ENCODE measurements at places on chromosomes 6 and 20.

GRCh38 chr20:63738687-63739129 is 868 bp upstream of the SLC2A4RG start:
- peak; percentile 31 for DNase-seq

DNA sequence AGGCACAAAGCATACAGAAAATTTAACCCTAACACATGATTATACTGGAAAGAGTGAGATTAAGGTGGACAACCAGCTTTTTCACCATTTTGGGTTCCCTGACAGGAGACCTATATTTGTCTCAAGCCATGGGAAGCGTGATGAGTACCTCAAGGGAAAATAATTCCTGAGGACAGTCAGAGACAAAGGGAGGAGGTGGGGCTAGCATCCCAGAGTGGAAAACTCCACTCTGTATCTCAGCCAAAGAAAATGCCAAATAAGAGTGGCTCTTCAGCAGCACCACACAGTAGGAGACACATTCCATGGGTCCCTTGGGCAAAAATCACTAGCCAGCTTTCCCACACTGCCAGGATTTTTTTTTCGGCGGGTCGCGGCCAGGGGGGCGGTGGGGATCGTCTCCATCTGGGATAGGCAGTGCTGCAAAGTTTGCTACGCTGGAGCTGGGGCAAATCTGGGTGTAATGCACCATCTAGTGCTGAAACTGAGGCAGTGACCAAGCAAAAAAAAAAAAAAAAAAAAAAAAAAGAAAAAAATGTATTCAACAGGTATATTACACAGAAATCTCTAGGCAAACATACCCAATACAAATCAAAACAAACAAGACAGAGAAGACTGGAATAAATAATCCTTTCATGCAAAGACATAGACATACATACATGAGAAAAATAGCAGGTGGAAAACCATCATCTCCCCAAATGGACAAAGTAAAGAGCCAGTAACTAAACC is 77.3 kb upstream of the SLC35F1 start:
- DNase-seq: no peak

GRCh38 chr6:24064106-24064505 is 61.9 kb upstream of the NRSN1 start:
- no peak for DNase-seq

- no peak for DNase-seq
These were observed 77.4 kb downstream of the NDUFAF5 start for GRCh38 chr20:13862245-13862644.

DNA sequence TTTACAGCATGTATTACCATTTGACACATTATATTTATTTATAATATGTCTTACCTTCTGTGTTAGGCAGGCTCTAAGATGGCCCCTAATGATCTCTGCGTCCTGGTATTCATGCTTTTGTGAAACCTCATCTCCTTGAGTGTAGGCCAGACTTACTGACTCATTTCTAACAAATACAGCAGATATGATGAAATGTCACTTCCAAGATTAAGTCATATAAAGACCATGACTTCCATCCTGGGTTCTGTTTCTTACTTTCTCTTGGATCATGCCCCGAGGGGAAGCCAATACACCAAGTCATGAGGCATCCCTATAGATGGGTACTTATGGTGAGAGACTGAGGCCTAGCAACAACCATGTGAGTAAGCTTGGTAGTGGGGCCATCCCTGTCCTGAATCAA is 30.2 kb downstream of the ZHX3 start:
- DNase-seq: no peak

GRCh38 chr20:62825333-62825985 is 8.6 kb downstream of the COL9A3 start:
- DNase-seq: no peak

DNA sequence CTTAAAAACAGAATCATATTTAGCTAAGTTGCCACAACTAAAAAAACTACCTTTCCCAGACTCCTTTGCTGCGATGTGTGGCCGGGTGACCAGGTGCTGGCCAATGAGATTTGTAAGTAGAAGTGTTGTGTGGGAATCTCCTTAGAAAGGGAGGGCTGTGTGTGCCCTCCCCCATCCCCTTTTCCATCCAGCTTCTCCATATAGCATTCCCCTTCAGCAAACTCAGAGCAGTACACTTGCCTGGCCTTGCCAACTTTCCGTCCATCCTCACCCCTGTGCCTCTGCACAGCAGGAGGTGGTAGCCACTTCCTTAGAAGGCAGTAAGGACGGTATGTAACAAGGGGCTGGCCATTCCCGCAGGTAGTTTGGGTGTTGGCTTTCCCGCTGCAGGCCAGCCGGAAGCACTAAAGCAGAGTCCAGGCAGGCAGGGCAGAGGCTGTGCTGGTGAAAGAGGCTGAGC is 22.3 kb upstream of the KCNK16 start:
- no peak for DNase-seq

DNA sequence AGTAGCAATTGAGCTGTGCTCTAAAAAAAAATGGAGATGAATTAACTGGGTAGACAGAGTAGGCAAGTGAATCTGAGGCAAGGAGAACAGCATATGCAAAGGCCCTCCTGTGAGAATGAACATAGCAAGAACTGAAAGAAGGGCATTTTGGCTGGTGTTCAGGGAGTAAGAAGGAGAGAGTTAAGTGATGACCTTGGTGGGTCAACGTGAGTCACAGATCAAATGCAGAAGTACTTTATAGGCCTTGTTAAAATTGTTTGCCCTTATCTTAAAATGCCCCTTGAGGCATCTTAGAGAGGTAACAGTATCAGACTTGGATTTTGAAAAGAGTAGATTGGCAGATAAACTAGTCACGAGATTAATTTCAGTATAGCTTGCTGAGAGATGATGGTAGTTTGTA is 24.5 kb downstream of the NDUFAF5 start:
- DNase-seq: no peak

DNA sequence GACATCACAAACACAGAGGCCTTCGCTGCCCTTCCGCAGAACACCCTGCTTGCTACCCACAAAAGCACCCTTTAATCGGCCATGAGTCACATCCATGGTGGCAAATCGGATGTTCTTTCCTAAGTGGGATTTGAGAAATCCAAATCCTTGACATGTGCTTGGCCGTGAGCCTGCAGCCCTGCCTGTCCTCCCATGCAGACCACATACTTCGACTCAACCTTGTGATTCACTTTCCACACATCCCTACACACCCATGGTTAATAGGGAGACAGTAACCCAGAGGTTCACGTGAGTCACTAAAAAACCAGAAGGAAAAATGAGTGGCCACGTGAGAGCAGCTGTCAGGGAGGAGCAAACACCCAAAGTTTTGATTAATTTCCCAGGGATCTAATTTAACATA is 19.4 kb downstream of the RAMACL start:
- DNase-seq: no peak

- no peak for DNase-seq
These were observed 425.5 kb downstream of the TENT5A start for GRCh38 chr6:81326881-81327561.

DNA sequence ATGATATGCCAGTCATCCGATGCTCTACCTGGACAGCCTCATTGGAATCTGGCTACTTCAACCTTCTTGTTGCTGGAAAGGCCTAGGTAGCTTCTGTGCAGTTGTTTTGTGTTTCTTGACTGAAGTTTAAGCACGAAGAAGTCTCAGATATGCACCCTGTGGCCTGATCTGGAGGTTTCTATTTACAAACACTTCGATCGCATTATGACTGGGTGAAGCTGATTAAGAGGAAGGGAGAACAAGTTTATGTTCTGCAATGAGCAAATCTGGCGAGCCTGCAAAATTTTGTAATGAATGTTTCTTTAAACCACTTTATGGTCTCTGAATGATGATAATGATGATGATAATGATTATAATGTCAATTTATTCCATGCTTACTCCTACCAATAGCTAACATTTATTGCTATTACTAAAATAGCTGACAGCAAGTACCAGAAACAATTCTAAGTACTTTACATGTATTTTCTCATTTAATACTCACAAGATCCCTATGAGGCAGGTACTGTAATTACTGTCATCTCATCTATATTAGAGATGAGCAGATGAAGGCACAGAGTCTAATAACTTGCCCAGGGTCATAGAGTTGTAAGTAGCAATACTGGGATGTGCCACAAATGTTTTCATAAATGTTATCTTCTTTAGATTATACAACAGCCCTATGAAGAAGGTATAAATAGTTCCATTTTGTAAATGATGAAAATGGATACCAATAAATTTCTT is 126.1 kb upstream of the UST start:
- no peak for DNase-seq

- peak; percentile 91 for DNase-seq
These were observed 572 bp downstream of the ZNF341 start for GRCh38 chr20:33732166-33732970.

- peak; percentile 25 for DNase-seq
These were observed 213.9 kb upstream of the CNR1 start for GRCh38 chr6:88380083-88380482.

DNA sequence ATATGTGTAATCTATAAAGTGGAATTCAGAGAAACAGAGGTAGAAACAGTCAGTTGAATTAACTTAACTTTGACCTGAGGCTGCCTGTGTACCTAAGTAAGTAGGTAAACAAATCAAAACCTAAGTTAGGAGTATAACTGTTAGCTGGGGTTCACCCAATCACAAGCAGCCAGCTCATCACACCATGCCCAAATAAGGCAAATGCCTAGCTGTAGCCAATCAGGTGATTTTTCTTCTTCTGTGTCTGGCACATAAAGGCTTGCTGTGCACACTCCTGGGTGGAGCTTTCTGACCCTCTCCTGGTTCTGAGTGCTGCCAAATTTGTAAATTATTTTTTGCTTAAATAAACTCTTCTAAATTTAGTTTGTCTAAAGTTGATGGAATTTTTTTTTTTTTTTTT is 54.7 kb upstream of the TRIM39 start:
- no peak for DNase-seq

- no peak for DNase-seq
These were observed 244.3 kb downstream of the PTPRT start for GRCh38 chr20:42945234-42945994.

DNA sequence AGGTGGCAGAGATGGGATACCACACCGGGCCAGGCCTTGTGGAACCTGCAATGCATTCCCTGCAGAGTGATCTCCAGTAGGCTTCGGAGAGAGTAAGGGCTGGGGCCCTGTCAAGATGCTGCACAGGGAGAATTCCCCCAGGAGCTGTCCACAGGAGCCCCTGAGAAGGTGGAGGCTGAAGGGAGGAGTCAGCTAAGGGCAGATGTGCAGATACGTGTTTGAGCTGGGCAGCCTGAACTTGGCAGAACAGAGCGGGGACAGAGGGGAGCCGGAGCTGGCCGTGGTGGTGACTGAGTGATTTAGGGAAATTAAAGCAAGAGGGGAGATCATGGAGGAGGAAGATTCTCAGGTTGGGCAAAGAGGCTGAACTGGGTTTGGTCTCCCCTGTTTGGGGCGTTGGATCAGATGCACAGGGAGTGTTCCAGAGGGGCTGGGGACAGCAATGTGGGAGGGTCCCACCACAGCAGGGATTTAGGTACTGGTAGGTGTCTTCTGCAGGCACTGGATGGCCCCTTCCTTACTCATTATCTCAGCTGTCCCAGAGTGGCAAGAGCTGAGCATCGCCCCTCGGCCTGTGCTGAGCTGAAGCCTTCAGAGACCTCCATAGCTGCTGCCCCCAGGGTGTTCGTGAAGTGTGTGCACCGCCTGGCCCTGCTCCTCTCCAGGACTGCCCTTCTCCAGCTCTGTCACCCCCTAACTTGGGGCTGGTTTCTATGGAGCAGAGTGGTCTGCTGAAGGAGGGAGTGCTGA is 3.8 kb upstream of the NCR2 start:
- no peak for DNase-seq

- DNase-seq: no peak
These were observed 136.0 kb downstream of the CCDC170 start for GRCh38 chr6:151629791-151630190.

DNA sequence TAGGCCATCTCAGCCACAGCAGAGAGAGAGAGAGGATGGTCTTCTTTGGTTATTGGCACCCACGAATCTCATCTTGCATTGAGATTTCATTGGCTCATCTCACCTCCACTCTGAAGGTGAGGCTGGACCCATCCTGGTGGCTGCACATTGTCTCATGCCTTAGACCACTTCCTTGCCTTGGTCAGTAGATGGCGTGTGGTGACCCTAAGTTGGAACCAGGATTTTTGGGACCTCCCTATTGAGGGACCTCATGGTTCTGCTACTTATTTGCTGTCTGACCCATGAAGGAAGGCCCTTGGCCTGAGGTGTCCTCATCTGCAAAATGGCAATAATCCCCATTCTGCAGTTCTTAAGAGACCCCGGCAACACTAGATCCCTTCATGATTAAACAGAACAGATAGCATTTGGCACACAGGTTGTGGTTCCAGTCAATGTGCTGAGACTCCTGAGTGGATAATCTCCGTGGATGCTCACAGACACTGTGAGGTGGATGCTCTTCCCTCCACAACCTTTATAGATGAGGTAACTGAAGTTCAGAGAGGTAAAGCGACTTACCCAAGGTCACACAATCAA is 21.5 kb upstream of the AAR2 start:
- no peak for DNase-seq

- DNase-seq: no peak
These were observed 38.5 kb upstream of the CAP2 start for GRCh38 chr6:17354700-17355403.

DNA sequence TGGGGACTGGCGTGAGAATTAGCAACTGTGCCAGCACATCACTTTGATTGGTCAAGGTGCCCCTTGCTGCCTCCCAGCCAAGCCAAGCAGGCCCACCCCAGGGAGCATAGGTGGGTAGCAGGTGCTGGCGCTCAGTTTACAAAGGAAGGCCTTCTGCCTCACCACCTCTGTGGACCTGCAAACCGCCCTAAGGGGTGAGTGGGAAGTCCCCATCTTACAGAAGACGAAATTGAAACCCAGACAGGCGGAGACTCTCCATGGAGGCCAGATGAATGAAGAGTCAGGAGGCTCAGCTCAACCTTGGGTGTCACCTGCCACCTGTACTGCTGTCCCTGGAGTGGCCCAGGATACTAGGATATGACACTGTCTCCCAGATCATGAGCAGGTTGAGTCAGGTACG is 21.5 kb upstream of the MAS1L start:
- DNase-seq: no peak

- no peak for DNase-seq
These were observed 14.4 kb downstream of the NT5E start for GRCh38 chr6:85464260-85464644.

- DNase-seq: no peak
These were observed 119.6 kb upstream of the RIMS1 start for GRCh38 chr6:71766796-71767195.

GRCh38 chr6:94636780-94637385 is 940.5 kb upstream of the MANEA start:
- DNase-seq: peak; percentile 19

- DNase-seq: no peak
These were observed 973.1 kb upstream of the DEFB115 start for GRCh38 chr20:30284281-30284905.

DNA sequence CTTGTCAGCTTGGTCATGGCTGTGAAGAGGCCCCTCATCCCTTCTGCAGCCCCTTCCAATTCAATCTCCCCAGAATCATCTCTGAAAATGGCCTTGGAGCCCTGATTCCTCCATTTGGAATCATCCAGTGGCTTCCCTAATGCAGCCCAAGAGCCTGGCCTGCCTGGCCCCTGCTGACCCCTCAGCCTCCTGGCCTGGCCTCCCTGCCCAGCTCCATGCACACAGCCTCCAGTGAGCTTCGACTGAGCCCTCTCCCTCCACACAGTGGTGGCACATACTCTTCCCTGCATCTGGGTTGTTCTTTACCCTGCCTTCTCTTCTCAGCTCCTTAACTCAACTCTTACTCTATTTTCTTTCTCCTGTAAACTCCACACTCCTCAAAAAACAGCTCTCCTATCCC is 120.9 kb downstream of the ANKRD60 start:
- no peak for DNase-seq

GRCh38 chr20:25198663-25199383 is 3.3 kb downstream of the ENTPD6 start:
- DNase-seq: no peak
